ENCODE measurements at places on chromosomes 5 and 9.
A peak's percentile ranks its signal among the peaks of the same experiment; 100 is the strongest.

- DNase-seq, result peak; percentile 48
These were observed 92.7 kb upstream of the CKMT2 start for GRCh38 chr5:81140441-81140840.

- DNase-seq, result peak; percentile 5
These were observed 306.1 kb upstream of the WWC1 start for GRCh38 chr5:167985373-167985772.

- no peak for DNase-seq
These were observed 9.1 kb upstream of the MAT2B start for GRCh38 chr5:163496286-163496685.

DNA sequence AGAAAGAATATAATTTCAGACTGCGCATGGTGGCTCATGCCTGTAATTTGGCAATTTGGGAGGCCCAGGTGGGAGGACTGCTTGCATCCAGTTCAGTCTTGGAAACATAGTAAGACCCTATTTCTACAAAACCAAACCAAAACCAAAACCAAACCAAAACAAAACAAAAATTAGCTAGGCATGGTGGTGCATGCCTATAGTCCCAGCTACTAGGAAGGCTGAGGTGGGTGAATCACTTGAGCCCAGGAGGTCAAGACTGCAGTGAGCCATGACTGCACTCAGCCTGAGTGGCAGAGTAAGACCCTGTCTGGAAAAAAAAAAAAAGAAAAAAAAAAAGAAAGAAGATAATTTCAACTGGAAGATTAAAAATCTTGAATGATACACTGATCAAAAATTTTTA, 137.0 kb upstream of the ACOT12 start:
- DNase-seq, result no peak

Measured in stomach (tissue), 19 donors.